Cortex of kidney (tissue), 1 donor: ENCODE measurements at places on chromosomes 5 and 9.

DNA sequence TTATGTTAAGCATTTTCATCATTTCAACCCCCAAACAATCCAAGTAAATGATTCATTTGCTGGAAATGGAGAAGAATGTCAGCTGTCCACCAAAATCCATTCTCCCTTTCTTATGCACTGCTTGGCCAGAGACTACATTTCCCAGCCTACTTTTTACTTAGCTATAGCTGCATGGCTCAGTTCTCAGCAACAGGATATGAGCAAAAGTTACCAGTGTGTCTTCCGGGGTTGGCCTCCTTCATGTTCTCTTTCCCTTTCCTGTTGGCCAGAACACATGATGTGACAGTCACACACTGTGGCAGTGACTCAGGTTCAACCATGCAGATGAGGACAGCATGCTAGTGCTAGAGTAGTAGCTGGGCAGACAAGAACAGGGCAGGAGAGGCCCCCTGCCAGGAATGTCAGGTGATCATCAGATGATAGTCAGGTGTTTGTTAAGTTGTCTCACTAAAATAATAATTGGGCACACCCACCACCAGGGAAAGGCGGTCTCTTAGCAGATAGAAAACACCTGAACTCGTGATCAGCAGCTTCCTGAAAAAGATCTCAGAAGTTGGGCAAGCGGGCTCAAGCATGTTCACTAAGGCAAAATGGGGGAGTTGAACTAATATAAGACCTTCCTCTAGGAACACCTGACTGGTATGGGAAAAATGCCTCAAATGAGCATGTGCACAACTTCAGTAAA lies 12.2 kb downstream of the GPR150 start:
- no peak for DNase-seq

GRCh38 chr5:121366515-121366914 lies 485.2 kb upstream of the FTMT start:
- DNase-seq, result no peak

GRCh38 chr9:5479994-5480694 lies 29.8 kb downstream of the CD274 start:
- DNase-seq, result no peak

- DNase-seq, result no peak
Measured at GRCh38 chr9:27676827-27677226, 103.5 kb upstream of the C9orf72 start.

DNA sequence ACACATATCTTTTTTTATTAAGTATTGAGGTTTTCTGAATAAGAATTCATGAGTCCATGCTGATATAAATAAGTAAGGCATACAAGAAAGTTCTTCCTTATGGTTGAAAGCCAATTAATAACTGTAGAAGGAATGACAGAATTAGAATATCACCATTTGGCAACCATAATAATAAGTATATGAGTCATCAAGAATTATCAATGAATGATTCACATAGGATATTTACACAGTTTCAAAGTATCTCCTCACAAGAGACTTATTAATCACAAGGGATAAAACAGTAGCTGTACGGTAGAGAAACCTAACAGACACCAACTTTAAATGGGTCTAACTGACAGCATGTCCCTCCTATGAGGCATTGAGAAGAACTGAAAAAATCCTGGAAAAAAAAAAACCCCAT lies 161.6 kb downstream of the NR3C1 start:
- DNase-seq, result no peak

GRCh38 chr9:94804316-94804715 lies 77.8 kb downstream of the AOPEP start:
- no peak for DNase-seq

GRCh38 chr9:130638284-130639123 lies 25.9 kb upstream of the PRDM12 start:
- DNase-seq, result no peak

DNA sequence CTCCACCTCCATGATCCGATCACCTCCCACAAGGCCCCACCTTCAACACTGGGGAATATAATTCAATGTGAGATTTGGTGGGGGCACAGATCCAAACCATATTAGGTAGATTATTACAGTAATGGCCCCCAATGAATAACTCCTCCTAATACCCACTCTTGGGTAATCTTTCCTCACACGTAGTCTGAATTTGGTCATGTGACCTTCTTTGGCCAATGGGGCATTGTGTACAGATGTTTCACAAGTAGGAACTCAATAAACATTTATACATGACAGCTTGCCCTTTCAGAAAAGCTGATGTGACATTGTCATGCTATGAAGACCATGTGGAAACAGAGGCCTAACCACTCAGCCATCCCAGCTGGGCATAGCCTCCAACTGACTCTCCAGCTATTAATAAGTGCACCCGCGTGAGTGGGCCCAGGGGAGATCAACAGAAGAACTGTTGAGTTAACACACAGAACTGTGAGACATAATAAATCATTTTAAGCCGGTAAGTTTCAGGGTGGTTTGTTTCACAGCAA lies 10.6 kb downstream of the GPR150 start:
- no peak for DNase-seq

DNA sequence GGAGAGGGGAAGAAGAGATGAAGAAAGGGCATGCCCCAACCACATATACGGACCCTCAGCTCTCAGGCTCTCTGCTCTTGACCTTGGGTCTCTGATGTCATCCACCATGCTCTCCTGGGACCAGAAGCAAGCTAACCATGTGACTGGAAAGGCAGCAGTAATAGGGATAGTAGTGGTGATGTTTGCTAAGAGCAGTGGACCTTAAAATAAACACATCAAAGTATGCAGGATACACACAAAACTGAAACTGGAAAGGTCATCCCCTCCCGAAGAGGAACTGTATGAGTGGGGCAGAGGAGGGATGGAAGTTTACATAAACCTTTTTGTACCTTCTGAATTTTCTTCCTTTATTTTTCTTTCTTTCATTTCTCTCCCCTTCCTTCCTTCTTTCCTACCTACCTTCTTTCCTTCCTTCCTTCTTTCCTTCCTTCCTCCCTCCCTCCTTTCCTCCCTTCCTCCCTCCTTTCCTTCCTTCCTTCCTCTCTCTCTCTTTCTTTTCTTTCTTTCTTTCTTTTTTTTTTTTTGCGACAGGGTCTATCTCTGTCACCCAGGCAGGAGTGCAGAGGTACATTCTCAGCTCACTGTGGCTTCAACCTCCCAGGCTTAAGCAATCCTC lies 8.1 kb upstream of the PTPN3 start:
- DNase-seq, result no peak
